Activated CD4-positive, alpha-beta T cell treated with anti-CD3 and anti-CD28 coated beads, Interleukin-2, amount 10 ng/mL, durations not matched to agents 24 days and 14 days (primary cell): ENCODE measurements at places on chromosomes 12 and 14.

- DNase-seq: no peak
These were observed 18.5 kb downstream of the MAP3K12 start for GRCh38 chr12:53480491-53481442.

DNA sequence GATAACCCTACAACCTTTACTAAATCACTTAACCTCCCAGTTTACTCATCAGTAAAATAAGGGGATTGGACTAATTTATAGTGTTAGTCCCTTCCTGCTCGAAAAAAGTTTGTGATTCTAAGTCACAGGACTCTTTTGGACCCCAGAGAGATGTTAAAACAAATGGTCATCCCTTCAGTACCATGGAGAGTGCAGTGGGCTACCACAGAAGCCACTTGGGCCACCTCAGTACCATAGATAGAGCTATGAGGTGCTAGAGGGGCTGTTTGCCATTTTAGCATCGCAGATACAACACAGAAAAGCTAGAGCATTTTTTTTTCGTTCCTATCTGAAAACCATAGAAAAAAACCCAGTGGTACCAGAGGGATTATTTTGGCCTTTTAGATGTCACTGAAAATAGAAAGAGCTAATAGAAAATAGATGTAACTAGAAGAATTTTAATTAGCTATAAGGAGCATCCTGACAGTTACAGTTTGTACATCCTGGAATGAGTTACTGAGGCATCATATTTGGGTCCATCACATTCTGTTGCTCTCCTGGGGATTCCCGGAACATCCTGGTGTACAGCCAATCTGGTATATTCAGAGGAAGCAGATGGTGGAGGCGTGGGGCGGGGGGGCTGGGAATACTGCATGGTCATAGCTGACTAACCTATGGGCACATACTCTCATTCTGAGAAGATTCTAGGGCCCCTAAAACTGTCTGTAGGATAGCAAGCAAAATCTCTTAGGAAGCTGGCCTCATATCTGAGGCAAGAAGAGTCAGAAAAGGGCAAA lies 2.8 kb downstream of the ZNF219 start:
- DNase-seq: no peak

- no peak for DNase-seq
These were observed 81.4 kb downstream of the NTN4 start for GRCh38 chr12:95709152-95709551.

GRCh38 chr12:70080566-70080965 lies 162.7 kb upstream of the CNOT2 start:
- DNase-seq: no peak

DNA sequence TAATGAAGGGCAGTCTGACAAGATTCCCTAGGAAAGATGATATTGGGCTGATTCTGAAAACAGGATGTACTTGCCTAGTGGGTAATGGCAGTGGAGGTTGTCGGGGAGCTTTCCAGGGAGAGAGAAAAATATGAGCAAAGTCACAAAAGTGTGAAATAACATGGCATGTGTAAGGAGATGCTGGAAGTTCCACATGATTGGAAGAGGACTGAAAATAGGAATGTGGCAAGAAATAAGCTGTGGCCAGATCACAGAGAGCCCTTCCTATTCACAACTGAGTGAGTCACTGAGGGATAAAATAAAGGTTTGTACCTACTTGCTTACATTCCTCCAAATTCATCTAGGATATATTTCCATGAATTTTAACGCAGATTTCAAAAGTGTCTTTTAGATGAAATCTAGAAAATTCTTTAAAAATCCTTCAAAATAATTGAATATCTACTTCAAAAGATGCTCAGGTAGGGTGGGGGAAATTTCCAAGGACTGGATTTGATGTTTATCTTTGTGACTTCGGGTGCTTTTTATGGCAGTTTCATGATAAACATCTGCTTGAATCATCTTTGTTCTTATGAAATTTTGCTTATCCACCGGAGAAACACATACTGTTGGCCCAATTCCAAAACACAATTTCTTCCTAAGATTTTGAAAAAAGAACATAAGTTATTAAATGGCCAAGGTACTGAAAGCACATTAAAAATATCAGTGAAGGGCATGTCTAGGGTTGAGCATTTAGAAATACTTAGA lies 36.3 kb upstream of the SLC2A13 start:
- DNase-seq: no peak

DNA sequence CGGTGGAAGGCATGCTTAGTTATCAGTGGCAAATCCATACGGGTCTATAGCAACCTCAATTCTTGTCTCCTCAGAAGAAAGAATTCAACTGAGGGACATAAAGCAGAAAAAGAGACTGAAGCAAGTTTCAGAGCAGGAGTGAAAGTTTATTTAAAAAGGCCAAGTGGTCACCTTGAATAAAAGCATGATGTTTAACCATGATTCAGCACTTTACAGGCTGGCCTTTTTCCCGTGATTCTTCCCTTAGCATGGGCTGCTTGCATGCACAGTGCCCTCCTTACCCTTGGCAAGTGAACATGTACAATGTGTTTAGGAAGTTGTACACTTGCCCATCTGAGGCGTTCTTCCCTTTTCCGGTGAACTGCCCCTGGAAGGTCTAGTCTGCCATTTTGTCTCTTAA lies 225.3 kb downstream of the ATP23 start:
- no peak for DNase-seq

DNA sequence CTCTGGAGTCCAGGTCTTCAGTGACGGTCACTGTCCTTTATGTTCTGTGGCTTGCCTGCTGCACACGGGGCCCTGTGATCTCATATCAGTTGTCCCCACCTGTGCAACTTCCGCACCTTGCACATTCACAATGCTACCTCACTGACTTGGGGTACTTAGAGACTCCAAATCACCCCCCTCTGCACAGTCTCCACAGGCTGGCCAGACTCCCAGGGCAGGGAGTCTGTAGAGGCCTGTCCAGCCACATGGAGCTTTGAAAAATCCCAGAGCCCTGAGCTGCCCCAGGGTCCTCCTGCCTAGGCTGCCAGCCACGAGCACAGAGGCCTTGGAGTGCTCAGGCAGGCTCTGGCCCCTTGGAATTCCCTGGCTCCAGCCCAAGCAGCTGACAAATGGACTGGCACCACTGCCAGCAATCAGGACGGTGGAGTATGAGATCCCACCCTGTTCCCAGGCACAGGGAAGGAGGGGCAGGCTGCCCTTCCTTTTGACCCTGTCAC lies 26.4 kb downstream of the CMKLR1 start:
- DNase-seq: no peak

- DNase-seq: no peak
These were observed 15.6 kb upstream of the RFLNA start for GRCh38 chr12:124279315-124279714.

DNA sequence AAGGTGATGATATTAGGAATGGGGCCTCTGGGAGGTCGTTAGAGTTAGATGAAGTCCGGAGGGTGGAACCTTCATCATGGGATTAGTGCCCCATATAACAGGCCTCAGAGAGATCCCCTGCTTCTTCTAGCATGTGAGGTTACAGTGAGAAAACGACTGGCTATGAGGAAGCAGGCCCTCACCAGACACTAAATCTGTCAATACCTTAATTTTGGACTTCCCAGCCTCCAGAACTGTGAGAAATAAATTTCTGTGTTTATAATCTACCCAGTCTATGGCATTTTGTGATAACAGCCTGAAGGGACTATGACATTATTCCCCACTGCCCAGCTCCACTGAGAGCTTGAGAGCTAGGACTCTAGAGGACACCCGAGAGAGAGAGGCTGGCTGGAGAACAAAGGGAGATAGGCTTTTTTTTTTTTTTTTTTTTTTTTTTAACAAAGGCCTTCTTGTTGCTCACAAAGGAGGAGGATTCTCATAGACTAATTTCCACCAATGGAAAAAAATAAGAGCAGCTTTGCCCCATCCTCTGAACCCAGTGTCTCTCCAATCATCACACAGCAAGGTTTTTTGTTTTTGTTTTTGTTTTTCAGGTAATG lies 87.8 kb upstream of the EEA1 start:
- DNase-seq: no peak

DNA sequence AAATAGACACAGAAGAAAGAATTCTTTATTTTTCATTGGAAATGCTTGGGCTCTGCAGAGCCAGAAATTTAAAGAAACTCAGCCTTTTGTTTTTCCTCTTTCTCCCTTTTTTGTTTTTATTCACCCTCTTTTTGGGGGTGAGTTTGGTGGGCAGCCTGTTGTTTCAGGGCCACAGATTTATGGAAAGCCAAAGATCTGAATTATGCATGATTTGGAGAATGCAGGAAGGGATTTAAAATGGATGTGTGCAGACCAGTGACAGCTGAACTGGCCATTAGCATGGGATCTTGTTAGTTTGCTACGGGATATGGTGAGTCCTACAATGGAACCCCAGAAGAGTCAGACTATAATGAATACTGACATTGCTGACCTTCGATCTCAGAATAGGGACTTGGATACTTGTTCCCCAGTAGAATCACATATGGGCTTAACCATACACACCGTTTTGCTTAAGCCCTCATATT lies 7.7 kb upstream of the ATXN2 start:
- no peak for DNase-seq

- no peak for DNase-seq
These were observed 52.3 kb upstream of the TRIM9 start for GRCh38 chr14:51147183-51147582.

- no peak for DNase-seq
These were observed at the start of gene UNC79 for GRCh38 chr14:93430315-93431035. TSS of gene UNC79 (plus strand) at chr14:93430939. CDS start at chr14:93431030, 91 bp downstream.

DNA sequence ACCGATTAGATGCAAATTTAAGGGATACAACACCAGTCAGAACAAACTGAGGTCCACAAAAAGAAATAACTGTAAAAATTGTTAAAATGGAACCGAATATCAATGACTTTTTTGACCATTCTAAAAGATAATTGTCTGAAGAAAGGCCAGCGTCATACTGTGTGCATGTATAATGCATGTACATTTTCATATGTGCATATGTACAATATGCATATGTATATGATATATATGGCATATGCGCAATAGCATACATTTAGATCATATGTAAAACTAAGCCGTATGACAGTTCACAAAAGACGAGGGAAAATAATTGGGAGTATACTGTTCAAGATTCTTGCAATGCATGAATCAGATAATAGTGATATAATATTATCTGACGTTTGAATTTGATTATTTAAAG lies 475.8 kb upstream of the TMEM132C start:
- DNase-seq: no peak

DNA sequence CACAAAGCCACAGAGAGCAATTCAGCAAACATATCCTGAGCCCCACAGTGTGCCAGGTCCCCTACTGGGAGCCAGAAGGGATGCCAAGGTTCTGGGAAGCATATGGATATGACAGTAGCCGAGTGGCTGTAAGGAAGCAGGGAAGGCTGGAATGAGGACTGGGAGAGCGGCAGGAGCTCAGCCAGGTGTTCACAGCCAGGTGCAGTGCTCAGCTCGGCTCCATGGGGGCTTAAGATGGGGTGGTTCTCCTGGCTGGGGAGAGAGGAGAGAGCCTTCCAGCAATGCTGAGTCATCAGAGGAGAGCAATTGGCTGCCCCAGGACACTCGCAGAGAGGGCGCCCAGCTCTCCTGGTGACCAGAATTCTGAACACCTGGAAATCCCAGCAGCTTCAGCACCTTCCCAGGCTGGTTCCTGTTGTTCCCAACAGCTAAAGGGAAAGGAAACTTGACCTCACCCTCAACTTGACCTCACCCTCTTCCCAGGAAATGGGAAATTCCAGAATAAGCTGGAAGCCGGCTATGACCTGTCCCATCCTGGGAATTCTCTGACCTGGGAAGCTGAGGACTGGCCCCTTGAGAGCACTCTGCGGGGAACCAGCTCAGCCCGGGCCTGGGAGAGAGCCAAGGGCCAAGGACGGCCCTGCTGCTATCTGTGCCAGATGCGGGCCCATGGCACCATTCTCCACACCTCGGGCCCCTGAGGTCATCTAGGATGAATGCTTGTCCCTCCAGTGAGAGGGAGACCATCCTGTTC lies 34.6 kb downstream of the SLC6A12 start:
- DNase-seq: no peak

GRCh38 chr12:82682851-82683261 lies 3.9 kb upstream of the TMTC2 start:
- peak; percentile 36 for DNase-seq

- DNase-seq: no peak
These were observed 40.1 kb downstream of the PDZRN4 start for GRCh38 chr12:41228066-41228820.

DNA sequence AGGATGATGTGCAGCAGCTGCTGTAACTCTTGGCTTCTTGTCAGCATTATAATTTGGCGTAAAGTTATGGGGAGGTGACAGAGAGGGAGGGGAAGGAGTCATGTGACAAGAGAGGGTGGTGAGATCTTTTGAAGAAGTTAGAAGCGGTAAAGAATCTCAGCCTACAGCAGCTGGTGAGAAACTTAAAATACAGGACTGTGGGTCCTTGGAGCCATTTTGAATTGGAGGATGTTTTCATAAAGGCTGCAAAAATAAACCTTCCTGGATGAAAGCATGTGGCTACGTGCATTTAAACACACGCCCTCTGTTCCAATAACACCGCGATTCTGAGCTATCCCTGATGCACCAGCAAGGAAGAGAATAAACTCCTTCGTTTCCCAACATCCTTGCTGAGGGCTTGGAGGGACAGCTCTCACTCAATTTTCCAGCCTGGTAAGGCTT lies 133.7 kb downstream of the TMEM30B start:
- no peak for DNase-seq

GRCh38 chr12:95169368-95169767 lies 47.9 kb downstream of the FGD6 start:
- DNase-seq: no peak

- DNase-seq: no peak
These were observed 29.8 kb downstream of the NCOR2 start for GRCh38 chr12:124537525-124538193.

GRCh38 chr12:115687094-115687493 lies 590.4 kb downstream of the MED13L start:
- DNase-seq: no peak

DNA sequence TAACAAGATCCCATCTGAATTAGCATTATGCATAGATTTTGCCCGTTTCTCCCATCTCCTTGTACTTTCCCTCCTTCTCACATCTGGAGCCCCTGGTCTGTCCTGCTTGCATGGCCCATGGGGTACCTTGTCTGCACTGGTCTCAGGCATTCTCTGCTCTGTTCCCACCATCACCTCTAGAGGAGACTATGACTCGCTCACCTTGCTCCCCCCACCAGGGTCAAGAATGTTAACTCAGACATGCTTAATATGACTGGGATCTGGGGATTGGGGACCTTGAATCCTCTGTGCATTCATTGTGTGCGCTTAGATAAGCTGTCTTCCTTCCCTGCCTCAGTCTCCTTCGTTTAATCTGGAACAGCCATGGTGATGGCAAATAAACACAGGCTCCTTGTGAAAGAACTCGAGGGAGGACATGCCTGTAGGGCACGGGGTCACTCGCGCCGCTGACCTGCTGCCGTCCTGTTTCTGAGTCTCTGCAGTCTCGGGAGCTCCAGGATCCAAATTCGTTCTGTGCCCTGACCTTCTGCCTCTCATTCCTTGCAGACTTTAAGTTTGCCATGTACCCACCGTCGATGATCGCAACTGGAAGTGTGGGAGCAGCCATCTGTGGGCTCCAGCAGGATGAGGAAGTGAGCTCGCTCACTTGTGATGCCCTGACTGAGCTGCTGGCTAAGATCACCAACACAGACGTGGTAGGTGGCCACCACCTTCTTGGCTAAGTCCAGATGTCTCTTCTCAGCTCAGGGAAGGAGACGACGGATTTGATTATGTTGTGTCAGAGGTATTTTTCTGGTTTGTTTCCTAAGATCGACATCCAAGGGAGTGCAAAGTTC lies 15.0 kb downstream of the CCND2 start:
- no peak for DNase-seq
